ENCODE measurements at places on chromosomes 16 and 17. TPM values are rescaled to one million over a fixed set of nuclear protein-coding genes. Genes with fewer than 3 reads are reported as not detected.

Gene HAS3
- total RNA-seq: 45.9 TPM

Gene MT4
- not detected for total RNA-seq

Gene DBF4B
- total RNA-seq: 28.9 TPM

Gene USP6
- 0.02 TPM for total RNA-seq

Gene C16orf92
- not detected for total RNA-seq

Gene PIRT
- not detected for total RNA-seq

Gene OR4D1
- 0.02 TPM for total RNA-seq

Gene TBC1D28
- not detected for total RNA-seq

Gene CYGB
- total RNA-seq: 0.81 TPM

Gene ITGAX
- total RNA-seq: 1.3 TPM

Gene C16orf78
- total RNA-seq: not detected

Gene FBXO31
- total RNA-seq: 20.1 TPM

Gene ABCC12
- total RNA-seq: not detected

Gene ASIC2
- total RNA-seq: 2.4 TPM

Gene OR1F1
- total RNA-seq: 0.59 TPM

Gene C16orf96
- not detected for total RNA-seq

Gene KRTAP3-2
- total RNA-seq: 0.35 TPM

Gene GNAO1
- 0.62 TPM for total RNA-seq

Gene KRT12
- total RNA-seq: not detected

Gene CACNG5
- 0.21 TPM for total RNA-seq

Gene DOC2A
- 2.6 TPM for total RNA-seq

Gene MVD
- total RNA-seq: 22.7 TPM

Gene UBALD2
- total RNA-seq: 75.6 TPM

Gene NXN
- 25.8 TPM for total RNA-seq

Gene CDK5R1
- 3.4 TPM for total RNA-seq

Gene MGRN1
- 44.4 TPM for total RNA-seq

Gene OR1D2
- total RNA-seq: not detected

Gene GRAPL
- not detected for total RNA-seq

Gene CTRB2
- not detected for total RNA-seq

Gene ATXN7L3
- 64.7 TPM for total RNA-seq

Gene ABCC11
- total RNA-seq: 0.13 TPM

Gene DBNDD1
- total RNA-seq: 61.2 TPM

Gene PRSS33
- not detected for total RNA-seq

Gene KREMEN2
- 1.7 TPM for total RNA-seq

Gene NPIPB9
- total RNA-seq: 1.8 TPM

Gene PDIA2
- 0.58 TPM for total RNA-seq

Gene UTS2R
- not detected for total RNA-seq

Gene PYCARD
- total RNA-seq: 45.4 TPM

Gene G6PC1
- not detected for total RNA-seq

Gene ALDH3A1
- total RNA-seq: 843 TPM

Gene WWOX
- total RNA-seq: 14.0 TPM

Gene ANKRD40CL
- total RNA-seq: not detected

Gene DPEP3
- not detected for total RNA-seq

Gene MMP25
- 0.85 TPM for total RNA-seq

Gene FTO
- total RNA-seq: 39.8 TPM

Gene STX1B
- 1.8 TPM for total RNA-seq

Gene TEX19
- total RNA-seq: 0.31 TPM

Gene CLEC19A
- total RNA-seq: 0.17 TPM
